ENCODE measurements at places on chromosomes 5 and 9.

DNA sequence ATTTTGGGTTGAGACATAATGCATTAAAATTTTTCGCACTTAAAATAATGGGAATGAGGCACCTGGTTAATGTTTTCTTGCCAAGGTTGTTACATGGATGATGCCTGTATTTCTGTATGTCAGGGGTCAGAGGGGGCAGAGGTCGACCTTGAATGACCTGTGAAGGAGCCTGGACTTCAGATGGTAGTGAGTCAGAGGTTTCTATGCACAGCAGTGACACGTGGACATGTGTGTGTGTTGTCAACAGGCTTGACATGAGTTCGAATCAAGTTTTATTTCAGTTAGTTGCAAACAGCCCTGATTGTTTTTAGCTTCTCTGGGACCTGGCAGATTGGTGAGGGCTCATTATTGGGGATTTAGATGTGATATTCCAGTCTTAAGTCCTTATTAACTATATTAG is 3.6 kb downstream of the IL5 start:
- DNase-seq, result no peak

- no peak for DNase-seq
Measured at GRCh38 chr9:134358026-134358661, 31.9 kb downstream of the RXRA start.

DNA sequence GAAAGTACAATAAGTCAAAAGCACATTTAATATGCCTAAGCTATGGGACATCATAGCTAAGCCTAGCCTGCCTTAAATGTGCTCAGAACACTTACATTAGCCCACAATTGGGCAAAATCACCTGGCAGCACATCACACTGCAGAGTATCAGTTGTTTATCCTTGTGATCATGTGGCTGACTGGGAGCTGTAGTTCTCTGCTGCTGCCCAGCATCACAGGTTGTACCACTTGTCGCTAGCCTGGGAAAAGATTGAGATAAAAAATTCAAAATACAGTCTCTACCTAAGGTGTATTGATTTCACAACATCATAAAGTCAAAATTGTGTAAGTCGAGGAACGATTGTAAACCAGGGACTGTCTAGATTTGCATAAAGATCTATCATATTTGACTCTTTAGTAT is 58.6 kb downstream of the CAMK4 start:
- no peak for DNase-seq

GRCh38 chr9:129335464-129336129 is 157.5 kb upstream of the IER5L start:
- no peak for DNase-seq

- no peak for DNase-seq
Measured at GRCh38 chr9:122841501-122841900, 13.1 kb upstream of the PDCL start.

GRCh38 chr9:87677776-87678587 is 47.9 kb upstream of the CTSL start:
- no peak for DNase-seq

GRCh38 chr5:143217065-143217803 is 186.3 kb downstream of the NR3C1 start:
- no peak for DNase-seq

- DNase-seq, result no peak
Measured at GRCh38 chr9:114264806-114265550, 57.9 kb upstream of the ORM1 start.

- DNase-seq, result no peak
Measured at GRCh38 chr5:177966839-177967166, 29.2 kb downstream of the PROP1 start.

DNA sequence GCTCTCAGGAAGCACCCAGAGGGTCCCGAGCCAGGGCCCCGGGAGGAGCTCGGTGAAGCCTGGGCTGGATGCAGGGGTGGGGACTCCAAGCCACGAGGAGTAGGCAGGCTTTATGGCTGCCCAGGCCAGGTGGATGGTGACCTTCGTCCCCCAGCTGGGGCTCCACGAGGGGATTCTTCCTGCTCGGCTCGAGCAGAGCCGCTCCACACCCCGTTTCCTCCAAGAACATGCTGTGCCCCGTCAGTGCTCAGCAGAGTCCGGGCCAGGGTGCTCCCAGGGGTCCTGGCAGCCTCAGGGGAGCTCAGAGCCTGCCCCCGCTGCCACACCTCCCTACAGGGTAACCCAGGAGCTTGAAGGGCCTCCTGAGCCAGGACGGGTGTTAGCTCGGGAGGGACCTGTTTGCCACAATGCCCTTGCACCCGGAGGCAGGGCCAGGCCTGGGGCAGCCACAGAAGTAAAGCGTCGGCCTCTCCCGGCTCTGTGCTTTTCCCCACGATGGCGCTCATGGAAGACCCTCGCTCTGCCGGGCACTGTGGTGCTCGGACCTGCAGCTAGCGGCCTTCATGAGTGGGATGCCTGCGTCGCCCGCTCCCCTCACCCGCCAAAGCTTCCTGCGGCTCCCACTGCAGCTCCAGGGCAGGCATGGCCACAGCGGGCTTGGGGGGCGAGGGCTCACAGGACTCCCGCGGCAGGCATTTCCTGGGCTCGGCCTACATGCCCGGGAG is 86.8 kb downstream of the KCNT1 start:
- no peak for DNase-seq

- no peak for DNase-seq
Measured at GRCh38 chr9:37922363-37923117, 18.6 kb upstream of the SLC25A51 start.

DNA sequence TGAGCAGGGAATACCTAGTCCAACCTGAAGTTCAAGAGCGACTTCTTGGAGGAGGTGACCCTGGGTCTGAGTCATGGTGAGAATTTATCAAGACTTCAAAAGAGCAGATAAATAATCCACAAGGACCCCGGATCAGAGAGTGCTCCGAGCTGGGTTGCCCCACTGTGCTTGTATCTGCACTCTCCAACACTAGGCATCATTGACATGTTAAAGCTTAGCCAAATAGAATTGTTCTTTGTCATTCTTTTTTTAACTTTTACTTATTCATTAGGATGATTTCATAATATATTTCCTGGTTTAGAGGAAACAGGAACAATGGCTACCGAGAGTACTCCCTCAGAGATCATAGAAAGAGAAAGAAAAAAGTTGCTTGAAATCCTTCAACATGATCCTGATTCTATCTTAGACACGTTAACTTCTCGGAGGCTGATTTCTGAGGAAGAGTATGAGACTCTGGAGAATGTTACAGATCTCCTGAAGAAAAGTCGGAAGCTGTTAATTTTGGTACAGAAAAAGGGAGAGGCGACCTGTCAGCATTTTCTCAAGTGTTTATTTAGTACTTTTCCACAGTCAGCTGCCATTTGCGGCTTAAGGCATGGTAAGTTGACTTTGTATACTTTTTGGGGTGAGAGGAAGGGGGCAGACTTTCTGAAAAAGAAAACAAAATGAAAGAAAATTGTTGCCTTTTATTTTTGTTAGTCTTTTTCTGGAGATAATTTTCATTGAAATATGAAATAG is at the start of gene CARD6:
TSS of gene CARD6 (plus strand) at position 300 of the 738 bp plus-strand sequence. CDS start at position 316, 16 bp downstream.
- DNase-seq, result no peak

DNA sequence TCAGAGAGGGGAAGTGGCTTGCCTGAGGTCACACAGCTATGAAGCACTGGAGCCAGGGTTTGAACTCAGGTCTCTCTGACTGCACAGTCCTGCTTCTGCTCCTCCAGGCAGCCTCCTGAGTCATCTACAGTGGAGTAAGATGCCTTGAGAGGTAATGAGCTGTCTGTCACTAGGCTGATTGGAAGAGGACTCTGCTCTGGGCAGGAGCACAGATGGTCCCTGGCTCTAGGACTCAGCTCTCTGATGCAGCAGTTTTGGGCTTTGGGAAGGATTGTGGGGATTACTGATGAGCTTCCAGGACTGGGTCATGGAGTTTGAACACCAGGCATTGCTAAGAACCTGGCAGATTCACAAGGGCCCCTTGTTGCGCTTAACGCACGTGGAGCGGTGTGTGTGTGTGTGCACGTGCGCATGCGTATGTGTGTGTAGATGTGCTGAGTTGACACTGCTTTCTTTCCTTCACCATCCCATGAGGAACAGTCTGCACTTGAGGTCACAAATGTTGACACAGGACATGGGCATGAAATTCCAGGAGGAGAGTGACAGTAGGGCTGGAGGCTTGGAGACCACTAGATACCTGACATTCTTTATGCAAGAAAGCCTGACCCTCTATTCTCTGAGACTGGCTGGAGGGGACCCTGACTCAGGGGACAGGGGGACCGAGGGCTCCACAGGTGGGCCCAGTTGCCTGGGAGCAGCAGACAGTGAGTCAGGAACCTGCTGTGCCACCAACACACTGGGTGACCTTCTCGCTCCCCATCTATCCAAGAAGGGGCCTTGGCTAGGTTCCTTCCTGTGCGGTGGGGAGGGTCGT is 170.5 kb downstream of the RGS3 start:
- no peak for DNase-seq

GRCh38 chr5:82807021-82807420 is 270.2 kb downstream of the TMEM167A start:
- no peak for DNase-seq

GRCh38 chr9:120949290-120949689 is 22.7 kb upstream of the TRAF1 start:
- no peak for DNase-seq

DNA sequence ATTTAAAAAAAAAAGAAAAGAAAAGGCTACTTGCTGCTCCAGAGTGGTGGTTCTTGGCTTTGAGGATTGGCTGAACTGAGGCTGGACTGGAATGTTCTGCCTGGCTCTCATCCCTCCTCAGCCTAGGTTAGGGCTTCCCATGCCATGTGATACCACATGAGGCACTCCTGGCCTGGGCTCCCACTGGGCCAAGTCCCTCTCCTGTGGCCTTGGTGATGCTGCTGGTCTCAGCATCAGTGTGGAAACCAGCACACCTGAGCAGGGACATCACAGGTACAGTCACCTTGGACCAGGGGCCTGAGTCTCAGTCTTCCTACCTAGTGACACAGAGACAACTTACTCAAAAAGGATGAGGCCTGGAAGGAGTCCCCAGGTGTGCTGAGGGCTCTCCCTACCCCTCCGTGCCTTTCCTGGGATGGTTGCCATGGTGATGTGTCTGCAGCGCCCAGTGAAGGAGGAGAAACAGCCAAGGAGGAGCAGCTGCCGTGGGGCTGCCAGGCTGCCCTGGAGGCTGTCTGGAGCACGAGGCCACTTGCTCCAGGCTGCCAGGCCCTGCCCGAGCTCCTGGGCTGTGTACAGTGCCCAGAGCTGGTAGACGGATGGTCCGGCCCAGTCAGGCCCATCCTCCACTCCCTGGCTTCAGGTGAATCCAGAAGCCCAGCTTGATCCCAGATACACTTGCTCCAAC is 71.0 kb downstream of the WNK2 start:
- no peak for DNase-seq

- DNase-seq, result no peak
Measured at GRCh38 chr5:56471707-56472106, 238.6 kb upstream of the ANKRD55 start.

- no peak for DNase-seq
Measured at GRCh38 chr5:171528036-171528435, 108.6 kb downstream of the FGF18 start.

GRCh38 chr9:112861638-112862555 is 28.8 kb downstream of the SLC46A2 start:
- no peak for DNase-seq

GRCh38 chr5:157354800-157355199 is 88.9 kb downstream of the CYFIP2 start:
- DNase-seq, result no peak

GRCh38 chr5:173123416-173123815 is 20.9 kb upstream of the BNIP1 start:
- no peak for DNase-seq

DNA sequence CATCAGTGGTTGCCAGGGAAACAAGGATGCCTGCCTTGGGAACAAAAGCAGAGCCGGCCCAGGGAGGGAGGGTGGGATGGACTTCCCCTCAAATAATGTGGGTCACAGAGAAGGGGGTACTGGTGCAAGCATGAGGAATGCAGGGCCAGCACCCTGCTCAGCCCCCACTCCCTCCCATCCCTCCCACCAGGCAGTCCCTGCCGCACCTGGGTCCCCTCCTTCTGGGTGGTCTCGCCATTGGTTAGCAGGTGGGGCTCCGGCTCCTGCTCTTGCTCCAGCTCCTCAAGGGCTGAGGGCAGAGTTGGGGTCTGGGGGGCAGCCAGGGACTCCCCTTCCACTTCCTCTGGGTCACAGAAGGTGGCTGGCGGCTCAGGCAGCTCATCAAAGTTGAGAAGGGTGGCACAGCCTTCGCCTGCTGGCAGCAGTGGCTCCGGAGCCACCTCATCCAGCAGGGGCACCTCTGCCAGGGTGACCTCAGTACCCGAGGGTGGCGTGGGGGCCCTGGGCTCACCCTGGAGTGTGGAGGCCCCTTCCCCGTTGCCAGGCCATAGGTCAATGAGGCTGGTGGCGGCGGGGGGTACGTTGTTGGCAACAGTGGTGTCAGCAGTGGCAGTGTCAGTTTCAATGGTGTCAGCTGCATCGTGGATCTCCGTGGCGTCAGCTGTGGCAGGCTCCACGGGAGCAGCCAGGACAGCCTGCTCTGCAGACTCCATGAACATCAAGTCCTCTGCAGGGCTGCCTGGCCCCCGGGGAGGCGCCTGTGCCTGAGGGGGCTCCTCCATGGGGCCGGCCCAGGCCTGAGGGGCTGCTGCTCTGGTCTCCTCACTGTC is 11.5 kb downstream of the PRR7 start:
- no peak for DNase-seq

- no peak for DNase-seq
Measured at GRCh38 chr5:79008362-79008761, 23.3 kb upstream of the ARSB start.

DNA sequence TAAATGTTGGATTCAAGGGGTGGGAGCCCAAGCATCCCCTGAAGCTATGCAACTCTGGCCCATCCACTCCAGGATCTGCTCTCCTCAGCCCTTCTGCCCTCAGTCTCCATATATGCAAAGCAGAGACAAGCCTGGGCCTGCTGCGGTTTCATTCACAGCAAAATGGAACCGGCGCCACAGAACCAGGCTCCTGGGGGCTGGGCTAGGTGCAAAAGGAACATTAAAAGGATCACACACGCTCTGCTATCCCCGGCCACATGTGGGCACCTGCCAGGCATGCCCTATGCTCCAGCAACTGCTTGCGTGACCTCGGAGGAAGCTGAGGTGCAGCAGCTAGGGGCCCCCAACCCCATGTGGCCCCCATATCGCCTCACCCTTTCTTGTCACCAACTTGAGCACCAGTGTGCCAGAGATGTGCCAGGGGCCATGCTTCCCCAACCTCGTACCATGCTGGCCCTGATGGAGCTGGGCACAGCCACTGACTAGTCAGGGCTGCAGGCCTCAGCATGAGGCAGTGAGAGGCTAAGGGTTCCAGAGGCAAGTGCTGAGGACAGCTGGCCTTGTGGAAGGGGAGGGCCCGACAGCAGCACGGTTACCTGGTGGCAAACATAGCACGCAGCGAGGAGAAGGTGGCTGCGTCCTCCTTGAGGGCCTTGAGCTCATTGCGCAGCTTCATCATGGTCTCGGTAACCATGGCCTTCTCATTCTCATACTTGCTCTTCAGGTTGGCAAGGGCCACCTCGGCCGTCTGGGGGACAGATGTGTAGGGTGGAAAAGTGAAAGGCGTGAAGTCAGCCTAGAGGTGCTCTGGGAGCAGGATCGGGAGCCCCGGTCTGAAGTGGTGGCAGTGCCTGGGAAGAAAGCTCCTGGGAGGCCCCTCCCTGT is 47.2 kb downstream of the BICD2 start:
- no peak for DNase-seq

DNA sequence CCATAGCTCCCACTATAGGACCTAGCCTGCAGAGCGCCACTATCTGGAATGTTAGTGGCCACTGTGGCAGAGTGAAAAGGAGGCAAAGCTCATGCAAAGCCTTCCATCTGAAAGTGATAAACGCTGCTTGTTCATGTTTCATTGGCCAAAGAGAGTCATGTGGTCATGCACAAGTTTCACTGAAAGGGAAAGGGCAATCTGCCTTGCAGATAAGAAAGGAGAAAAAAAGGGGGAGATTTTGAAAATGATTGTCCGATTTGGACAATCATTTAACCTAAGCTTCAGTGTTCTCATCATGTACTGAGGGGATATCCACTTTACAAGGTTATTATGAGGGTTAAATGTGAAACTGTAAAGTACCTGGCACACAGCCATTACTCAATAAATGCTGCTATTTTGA is 9.0 kb upstream of the MOB3B start:
- DNase-seq, result no peak
